ENCODE measurements at places on chromosomes 4 and X.

DNA sequence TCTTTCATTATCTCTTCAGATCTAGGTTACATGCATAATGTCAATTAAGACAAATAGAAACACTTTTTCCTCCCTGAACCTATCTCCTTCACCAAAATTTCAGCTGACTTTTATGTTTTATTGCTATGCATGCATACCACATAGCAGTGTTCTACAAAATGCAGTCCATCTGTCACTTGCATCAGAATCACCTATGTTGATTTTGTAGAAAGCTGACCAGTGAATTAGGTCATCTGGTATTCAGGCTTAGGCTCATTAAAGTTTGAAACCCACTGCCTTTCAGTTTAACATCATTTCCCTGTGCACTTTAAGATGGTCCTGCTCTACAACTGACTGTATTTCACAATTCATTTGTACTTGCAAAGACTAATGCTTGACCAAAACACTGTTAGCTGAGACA, 277.9 kb downstream of the CFAP299 start:
- DNase-seq = no peak

- no peak for DNase-seq
Measured at GRCh38 chr4:85610450-85610849, 135.5 kb downstream of the ARHGAP24 start.

- DNase-seq = no peak
Measured at GRCh38 chr4:98284640-98285046, 23.5 kb downstream of the RAP1GDS1 start.

DNA sequence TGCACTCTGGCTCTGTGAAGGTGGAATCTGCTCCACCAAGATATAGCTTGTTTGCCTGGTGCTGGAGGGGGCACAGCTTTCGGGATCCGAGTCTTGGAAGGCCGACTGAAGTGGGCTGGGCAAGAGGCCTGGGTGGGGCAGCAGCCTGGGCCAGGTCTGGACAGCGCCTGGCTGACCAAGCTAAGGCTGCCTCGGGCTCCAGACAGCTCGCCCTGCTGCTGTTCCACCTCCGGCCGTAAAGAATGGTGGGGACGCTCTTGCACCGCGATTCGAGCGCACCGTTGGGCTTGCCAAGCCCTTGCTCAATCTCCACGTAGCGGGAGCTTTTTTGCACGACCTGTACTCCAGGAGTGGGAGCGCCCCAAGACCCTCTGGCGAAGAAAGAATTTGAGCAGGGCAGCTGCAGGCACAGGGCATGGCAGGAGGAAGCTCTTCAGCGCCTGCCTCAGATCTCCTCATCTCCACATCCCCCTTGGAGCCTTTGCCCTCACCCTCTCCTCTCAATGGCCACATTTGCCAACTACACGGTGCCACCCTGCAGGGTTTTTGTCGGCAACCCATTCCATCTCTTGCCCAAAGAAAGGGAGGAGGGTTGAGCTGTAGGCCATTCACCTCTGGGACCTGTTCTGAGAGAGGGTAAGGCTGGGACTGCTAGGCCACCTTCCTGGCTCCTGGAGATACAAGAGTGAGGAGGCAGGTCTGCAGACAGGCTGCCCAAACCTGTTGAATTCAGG, 18.9 kb downstream of the CNGA2 start:
- no peak for DNase-seq

DNA sequence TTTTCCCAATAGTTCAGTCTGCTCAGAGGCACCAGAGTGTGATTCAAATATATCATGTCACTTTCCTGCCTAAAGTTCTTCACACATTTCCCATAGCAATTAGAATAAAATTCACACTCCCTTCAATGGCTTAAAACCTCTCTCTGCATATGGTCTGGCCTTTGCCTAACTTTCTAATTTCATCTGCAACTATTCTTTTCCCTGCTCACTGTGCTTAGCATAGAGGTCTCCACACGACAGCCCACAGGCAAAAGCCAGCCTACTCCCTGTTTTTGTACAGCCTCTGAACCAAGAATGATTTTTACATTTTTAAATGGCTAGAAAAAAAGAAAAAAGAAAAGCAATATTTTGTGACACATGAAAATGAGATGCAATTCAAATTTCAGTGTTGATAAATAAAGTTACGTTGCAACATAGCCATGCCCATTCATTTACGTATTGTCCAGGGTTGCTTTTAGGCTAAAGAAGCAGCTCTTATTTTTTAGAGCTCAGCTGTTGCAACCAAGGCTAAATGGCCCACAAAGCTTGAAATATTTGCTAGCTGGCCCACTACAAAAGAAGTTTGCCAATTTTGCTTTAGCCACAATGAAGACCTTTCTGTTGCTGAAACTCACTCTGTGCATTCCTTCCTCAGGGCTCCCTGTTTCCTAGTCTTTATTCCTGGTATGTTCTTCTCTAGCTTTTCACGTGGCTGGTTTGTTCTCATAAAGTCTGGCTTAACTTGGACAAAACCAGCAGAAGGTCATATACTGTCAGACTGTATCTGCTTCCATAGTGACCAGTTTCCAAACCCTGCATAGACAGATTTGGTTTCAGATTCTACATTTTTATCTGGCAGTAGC, 26.6 kb upstream of the IRF2 start:
- no peak for DNase-seq

DNA sequence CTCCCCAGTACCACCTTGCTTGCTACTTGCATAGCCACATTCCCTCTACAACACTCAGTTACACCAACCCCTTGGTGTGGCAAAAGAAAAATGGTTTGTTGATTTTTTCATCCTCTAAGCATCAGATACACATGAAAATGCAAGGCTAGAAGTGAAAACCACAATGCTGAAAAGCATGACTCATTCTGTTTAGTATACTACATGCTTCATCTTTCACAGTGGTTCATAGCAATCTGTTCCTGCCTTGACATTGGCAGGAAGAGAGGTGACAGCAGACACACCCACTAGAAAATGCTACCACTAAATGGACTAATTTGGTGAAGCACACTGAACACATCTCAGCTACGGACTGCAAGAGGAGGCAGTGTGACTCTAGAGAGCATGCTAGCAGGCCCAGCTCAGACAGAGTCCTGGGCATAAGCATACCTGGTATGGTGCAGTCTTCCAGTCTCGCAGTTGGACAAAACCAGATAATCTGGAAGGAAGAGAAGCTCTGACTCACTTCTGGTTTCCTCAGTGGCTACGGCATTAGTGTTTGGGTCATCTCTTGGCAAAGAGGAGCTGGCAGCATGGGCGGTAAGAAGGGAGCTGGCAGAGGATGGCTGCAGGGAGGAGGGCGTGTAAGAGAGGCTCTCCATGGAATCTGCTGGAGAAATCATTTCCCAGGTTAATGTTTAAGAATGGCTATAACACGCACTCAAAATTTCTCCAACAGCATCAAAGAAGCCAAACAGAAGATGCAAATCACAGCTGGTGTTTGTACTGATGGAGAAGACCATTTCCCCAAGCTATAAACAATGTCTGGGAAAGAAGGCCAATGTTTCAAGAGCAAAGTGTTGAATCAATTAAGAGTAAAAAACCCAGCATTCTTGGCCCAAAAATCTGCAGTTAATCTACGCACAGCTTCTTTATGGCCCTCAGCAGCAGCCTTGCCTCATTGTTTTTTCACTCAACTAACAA, 37.8 kb downstream of the GAB3 start:
- DNase-seq = no peak

- DNase-seq = no peak
Measured at GRCh38 chr4:175745329-175745728, 66.7 kb downstream of the GPM6A start.

- no peak for DNase-seq
Measured at GRCh38 chrX:42085836-42086235, 162.5 kb upstream of the CASK start.

DNA sequence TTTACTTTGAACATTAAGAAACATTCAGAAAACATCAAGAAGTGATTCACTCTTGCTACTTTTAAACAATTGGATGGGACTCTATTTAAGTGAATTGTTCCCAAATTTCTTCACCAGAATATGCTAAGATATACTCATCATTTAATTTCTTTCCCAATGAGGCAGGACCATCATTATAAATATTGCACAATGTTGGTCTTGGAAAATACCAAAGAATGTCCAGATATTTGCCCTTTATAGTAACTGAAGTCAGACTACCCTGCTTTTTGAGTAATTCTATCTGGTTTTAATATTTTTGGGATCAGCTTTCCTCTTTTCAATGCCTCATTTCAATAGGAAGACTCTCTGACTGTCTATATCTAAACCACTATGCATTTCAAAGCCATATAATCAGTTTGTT, 129.4 kb upstream of the TENM3 start:
- DNase-seq = no peak

GRCh38 chrX:153507484-153508178, 9.8 kb upstream of the ATP2B3 start:
- DNase-seq = peak; percentile 94

GRCh38 chrX:110403441-110404238, 45.0 kb downstream of the RTL9 start:
- no peak for DNase-seq

GRCh38 chrX:154517101-154517781, 1.2 kb upstream of the FAM3A start:
- no peak for DNase-seq

DNA sequence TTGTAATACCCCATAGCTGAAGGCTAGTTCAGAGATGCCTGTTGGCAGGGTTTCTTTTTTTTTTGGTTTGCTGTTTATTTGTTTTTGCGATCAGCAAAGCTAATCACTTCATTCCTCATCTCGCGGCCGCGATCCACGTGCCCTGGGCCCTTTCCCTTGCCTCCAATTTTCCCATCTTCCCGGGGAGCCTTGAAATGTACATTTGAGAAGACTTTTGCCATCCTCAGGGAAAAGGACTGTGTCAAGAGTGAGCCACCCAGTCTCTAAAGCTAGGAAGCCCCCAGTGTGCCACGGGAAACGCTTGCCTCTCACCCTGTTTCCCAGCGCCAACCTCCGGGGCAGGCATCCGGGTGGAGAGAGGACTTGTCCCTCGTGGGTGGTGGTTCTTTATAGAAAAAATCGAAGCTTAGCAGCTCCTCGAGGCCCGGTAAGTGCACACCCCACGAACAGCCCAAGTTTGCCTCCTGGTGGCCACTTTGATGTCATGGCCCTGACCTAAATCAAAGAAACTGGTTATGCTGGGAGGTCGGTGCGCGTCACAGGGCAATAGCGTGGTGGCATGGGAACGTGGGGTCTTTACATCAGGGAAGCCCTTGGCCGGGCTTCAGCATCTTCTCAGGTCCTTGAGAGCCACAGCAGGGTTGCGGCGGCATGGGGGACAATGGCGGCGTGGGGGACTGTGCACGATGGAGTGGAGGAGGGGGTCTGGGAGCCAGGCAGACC, 42.0 kb downstream of the MAP7D3 start:
- DNase-seq = no peak

DNA sequence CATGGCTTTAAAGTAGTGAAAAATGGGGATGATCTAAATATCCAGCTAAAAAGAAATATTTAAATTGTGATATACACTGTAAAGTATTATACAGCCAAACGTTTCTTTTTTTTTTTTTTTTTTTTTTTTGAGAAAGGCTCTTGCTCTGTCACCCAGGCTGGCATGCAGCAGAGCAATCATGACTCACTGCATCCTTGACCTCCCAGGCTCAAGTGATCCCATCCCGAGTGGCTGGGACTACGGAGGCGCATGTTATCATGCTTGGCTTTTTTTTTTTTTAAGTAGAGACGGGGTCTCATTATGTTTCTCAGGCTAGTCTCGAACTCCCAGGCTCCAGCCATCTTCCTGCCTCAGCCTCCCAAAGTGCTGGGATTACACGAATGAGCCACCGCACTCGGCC, 17.1 kb downstream of the SMIM14 start:
- no peak for DNase-seq

DNA sequence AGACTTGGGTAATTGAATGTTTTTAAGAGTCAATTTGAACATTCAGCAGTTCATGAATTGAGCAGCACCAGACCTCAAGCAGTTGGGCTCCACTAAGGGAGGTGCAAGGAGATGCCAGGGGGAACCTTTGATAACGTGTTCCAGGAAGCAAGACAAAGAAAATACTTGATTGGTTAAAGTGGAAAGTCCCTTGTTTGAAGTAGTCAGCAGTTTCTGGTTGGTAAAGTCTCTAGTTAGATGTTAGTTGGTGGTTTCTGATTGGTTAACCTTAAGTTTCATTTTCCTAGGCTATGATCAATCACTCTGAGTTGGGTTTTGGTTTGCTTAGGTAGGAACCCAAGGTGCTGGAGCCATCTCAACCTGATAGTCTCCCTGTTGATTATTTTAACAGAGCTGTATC, 4.0 kb downstream of the HERC6 start:
- peak; percentile 70 for DNase-seq

DNA sequence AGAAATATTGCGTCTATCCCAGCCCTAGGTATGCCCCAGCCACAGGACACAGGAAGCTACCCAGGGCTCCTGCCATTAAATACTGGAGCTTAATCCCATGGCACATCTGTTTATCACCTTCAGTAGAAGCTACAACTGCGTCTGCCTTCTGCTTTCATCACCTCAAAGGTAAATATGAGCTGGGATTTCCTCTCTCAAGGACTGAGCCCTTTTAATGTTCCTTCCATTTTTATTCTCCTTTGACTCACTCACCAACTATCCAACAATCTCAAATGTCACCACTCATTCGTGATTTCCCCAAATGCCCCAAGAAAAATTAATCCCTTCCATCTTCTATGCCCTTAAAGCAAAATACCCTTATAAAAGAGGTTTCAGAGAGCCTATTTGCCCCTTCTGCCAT, 1.8 kb upstream of the MID1 start:
- no peak for DNase-seq

DNA sequence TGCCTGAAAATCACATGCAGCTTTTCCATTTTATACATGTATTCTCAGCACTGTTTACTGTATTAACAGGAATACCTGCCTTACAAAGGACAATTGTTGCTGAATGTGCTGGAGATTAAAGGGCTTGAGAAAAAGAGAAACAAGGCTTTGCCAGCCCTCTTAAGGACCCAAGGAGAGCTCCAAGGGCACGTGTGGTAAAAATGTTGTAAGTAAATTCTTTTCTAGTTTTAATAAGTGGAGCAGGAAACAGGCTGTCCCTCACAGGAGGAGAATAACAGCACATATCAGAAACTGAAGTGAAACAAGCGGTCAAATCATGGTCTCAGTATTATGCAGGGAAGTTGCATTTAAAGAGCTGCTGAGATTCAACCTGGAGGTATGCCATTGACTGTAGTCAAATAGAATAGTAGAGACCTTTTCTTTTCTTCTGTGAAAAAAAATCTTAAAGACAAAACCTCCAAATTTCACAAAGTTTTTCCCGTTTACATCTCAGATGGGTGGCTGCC, 18.5 kb downstream of the IGFBP7 start:
- no peak for DNase-seq

- no peak for DNase-seq
Measured at GRCh38 chr4:51895158-51895557, 52.2 kb downstream of the DCUN1D4 start.

DNA sequence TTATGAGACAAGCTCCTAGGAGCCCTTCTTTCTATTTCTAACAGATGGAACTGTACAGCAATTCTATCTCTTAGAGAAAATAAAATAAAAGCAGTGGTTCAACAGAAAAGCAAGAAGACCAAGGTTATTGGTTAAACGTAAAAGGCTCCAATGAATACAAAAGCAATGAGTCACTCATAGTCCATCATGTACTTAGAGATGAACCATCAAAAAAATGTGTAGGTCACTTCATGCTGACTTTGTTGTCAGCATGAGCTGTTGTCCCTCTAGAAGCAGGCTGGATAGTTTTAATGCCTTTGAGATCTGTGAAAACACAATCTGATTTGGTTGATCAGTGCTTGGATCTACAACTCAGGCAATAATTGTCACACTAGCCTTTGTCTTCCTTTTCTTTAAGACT, 378.6 kb upstream of the ANXA10 start:
- DNase-seq = no peak

Data from activated CD8-positive, alpha-beta memory T cell treated with anti-CD3 and anti-CD28 coated beads for 24 hours (primary cell).